Smooth muscle cell of the brain vasculature (primary cell): ENCODE measurements at places on chromosomes 1 and 21.

GRCh38 chr1:46532095-46532494 is 19.4 kb downstream of the KNCN start:
- DNase-seq = no peak

DNA sequence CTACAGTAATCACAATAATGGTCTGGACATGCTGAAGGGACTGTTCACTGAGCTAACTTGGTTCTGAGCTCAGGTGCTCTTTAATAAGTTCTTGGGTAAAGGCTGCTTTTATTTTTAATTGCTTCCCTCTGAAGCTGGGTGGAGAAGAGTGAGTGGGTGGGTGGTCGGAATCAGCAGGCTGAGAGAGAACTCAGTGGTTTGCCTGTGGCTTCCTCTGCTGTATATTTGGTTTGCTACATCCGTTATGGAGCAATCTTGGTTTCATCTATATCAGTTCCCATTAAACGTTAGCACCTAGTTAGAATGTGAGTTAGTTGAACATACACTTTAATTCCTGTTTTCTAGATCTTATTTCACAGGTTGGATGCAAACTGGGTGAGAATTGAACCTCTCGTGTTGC is 23.3 kb downstream of the CNIH4 start:
- no peak for DNase-seq

DNA sequence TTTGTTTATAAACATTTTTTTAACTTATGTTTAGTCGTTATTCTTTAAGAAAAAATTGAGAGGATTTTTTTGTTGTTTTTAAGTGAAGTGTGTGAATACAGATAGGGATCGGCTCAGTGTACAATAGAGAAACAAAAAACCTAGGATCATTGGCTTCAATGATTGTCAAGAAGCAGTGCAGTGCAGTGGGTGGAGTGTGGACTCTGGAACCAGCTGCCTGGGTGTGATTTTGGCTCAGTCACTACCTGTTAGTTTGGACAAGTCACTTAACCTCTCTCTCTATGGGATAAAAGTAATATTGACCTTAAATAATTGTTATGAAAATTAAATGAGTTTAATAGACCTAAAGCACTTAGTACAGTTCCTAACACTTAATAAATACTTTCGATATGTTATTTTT is 41.3 kb downstream of the SCCPDH start:
- no peak for DNase-seq

GRCh38 chr1:7295946-7296345 is 475.1 kb upstream of the VAMP3 start:
- DNase-seq = no peak

- no peak for DNase-seq
Measured at GRCh38 chr21:33412832-33413519, 9.8 kb downstream of the IFNGR2 start.

- no peak for DNase-seq
Measured at GRCh38 chr1:209653915-209654351, 1.7 kb upstream of the LAMB3 start.

DNA sequence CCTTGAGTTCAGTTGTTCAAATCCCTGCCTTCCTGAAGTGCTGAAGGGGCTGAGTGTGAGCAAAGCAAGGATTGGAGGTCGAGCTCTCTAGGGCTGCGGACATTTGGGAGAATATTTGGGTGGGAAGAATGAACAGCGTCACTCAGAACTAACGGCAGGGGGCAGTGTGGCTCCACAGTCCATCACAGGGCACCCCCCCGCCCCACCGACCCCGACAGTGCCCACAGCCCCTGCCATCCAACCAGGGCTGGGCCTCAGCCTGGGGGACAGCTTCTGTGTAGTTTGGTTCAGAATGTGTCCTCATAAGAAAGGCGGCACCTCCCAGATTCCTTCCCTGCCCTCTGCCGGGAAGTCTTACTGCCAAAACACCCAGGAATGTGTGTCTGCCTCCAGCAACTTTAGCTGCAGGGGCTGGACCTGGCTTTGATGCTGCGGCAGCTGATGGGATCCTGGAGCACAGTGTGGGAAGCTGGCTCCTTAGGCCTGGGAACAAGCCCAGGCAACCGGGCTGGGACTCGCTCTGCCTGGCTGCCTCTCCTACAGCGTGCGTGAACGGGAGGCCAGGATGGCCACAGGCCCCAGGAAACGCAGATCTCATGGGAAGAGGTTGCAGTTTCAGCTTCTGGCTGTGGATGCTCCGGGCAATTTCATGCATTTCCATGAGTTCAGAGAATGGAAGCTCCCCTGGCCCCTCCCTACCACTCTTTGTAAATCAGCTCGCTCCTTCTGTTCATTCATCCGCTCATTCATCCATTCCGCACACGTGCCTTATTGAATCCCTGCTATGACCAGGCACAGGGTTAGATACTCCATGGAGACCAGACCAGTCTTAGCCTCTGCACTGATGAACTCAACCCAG is 104.9 kb upstream of the TMPRSS2 start:
- DNase-seq = peak; percentile 67

GRCh38 chr1:17375651-17376050 is 3.7 kb downstream of the PADI6 start:
- no peak for DNase-seq

DNA sequence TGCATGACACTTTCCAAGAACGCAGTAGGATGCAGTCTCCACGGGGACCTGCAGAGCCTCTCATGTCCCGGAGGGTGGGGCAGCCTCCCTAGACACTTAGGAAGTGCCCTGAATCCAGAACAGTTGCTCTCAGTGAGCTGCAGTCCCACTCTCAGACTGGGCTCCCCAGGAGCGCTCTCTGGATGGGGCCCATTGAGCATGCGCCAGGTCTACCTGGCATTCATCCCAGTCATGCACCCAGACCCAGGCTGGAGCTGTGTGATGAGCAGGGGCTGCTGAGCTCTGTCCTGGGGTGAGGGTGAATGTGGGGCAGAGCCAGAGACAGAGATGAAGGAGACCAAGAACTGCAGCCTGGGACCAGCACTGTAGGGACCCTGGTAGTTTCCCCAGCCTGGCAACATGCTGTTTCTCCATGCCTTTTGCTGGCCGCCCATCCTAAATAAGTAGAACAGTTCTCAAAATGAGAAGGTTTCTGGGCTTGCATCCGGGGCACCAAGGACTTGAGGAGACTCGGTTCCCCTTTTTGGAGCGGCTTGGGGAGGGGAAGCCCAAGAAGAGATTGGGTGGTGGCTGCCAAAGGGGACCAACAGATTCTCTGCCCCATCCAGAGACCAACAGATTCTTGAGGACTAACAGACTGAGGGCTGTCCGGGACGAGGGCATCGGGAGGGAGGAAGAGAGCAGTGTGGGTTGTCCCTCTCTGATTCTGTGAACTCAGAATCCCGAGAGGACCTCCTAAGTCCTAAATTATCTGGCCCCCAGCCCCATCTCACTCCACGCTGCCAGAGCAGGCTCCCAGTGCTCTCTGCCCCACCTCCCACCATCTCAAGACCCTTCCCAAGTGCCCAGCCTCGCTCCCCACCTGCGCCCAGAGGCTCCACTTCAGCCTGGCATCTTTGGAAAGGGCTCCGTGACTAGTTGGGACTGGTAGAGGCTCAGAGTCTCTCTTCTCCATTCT is 1.0 kb upstream of the PGLYRP4 start:
- DNase-seq = no peak

DNA sequence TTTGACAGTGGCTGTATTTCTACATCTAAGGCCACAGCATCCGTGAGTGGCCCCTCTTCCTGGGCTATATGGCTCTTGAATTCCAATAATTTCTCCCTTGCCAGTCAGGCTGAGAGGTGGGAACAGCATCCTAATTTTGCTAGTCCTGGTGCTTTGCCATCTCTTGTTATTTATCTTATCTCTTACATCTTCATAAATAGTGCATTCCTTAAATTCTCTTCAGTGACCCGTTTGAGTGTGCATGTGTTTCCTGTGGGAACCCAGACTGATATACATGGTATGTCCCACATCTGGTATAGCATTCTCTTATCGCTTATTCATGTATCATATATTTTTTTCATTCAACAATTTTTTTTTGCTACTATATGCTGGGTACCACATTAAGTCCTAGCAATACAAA is 9.9 kb downstream of the S100A11 start:
- no peak for DNase-seq

DNA sequence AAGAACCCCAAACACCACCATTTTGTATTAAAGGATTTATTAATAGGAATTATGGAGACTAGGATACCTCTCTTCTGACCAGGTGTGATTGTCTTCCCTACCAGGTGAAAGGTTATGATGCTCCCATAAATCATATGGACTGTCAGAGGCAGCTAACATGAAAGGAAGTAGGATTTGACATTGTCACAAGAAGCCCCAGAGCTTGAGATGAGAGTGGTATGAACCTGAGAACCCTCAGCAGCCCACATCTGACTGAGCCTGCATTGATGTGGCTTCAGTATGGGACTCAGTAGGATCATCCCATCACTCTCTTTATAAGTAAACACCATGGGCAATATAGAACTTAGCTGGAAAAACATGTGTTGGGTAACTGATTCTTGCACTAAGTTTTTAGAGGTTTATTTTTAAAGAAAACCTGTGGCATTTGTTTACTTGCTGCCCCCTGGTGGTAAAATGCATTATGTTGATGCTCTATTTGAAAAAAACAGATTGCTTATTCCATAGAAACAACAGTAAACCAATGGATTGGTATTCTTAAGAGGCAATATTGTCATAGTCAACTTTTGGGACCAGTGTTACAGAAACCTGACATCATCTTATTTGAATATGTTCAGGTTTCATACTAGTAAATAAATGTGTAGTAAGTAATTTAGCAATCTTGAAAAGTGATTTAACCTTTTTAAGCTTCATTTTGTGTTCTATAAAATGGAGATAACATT is 16.6 kb upstream of the CACYBP start:
- no peak for DNase-seq

DNA sequence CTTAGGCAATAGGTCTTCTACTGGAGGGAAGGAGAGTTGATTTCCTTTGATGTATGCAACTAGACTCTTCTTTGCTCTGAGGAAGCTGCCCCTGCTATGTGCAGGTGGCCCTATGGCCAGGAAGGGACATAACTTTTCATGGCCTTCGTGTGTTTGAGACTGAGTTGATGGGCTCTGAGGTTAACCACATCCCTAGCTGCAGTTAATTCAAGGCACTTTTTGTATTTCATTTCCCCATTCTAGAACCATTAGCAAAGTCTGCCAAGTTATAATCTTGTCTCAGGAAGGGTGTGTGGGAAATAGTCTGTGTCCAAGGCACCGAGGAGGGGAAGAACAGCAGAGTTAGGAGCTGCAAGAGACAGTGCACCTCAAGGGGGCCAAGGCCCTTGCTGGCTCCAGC is 2.5 kb downstream of the FCRL4 start:
- DNase-seq = no peak

DNA sequence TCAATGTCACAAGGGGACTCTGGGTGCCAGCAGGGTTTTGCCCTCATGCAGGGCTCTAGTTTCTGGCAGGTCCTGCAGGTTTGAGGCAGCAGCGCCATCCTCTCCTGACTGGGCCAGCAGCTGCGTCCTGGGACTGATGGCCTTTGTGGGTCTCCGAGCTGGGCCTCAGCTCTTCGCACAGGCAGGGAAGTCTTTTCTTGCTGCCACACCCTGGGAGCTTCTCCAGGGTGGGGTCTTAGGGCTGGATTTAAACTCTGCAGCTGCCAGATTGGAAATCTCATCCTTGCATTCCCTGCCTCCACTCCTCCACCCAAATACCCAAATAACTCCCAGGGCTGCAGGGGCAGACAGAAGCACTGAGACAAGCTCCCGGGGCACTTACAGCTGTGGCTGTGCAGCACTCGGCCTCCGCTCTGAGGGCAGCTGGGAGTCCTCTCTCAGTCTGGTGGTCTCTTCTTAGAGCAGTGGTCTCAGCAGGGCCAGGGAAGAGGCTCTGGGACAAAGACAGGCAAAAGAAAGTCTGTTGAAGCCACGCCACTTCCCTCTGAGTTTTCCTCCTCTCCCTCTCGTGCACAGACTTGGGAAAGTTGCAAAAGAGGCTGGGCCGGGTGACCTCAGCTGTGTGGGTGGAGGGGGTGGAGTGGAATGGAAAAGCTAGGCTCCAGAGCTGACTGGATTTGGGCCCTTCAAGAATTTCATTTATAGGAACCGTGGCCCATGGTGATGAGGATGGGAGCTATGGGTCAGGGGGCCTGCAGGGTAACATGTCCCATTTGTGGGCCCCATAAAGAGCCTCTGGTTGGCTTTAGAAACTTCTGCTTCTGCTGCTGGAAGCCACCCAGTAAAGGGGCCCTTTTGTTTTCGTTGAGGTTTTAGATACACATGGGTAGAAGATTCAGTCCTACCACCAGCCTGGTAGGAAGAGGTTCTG is at the start of gene RAB7B:
RAB7B (minus strand) TSS at position 525 of the 931 bp plus-strand sequence. CDS start 9,260 bp downstream, outside the sequence.
- DNase-seq = no peak

DNA sequence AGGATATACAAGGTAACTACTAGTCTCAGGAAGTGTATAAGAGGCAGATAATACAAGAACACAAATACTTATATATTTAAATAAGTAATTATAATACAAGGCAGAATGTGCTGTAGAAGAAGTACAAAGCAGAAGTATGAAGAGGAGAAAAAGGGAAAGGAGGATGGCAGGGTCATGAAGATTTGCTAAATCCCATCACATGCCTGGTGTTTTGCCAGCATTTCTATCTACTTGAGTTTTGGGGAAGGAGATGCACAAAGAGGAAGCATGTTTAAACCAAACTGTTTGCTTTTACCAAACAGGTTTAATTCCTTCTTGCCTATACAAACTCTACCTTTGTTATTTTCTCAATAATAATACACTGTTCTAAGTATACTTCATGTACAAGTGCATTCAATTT is 60.9 kb upstream of the PODN start:
- no peak for DNase-seq

GRCh38 chr1:175597205-175597604 is 146.2 kb downstream of the TNR start:
- DNase-seq = no peak

DNA sequence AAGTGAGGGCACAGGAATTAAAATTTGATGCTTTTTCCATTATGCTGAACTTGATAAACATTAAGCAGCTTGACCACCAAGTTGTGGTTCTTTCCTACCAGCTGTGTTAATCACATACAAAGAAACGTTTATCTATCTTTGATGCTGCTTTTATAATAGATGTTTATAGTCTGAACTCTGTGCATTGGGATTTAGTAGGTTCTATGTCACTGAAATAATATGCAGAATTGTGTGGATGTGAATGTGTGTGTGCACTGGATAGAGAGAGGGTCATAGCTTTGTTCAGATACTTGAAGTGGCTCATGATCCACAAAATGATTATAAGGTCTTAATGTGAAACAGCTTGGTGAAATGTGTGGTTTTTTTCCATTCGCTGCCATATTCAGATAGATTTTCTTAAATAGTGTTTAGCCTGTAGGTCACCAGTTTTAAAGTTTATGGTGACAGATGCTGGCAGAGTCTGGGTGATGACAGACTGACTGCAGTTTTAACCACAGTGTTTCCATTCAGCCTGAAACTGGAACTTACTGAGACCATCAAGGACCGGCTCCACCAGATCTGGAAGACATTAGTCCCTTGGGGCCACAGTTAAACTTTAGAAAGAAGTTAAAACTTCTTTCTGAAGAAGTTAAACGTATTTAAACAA is 10.2 kb downstream of the DDI2 start:
- DNase-seq = no peak

DNA sequence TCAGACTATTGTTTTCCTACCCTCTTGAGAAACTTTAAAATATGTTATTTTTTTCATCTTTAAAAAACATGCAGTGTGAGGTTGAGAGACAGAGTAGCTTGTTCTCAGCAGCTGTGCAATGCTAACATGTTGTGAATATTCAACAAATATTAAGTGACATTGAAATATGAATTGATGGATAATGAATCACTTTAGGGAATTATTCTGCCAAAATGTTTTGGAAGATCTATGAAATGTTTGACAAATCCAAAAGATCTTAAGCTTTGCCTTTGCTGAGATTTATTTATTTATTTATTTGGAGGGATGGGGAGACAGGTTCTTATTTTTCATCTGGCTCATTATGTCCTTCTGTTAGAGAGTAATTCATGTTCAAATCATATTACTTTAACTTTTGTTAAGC is 680.1 kb upstream of the CXADR start:
- DNase-seq = no peak
